ENCODE measurements at places on chromosomes 3 and 15. TPM values are rescaled to one million over a fixed set of nuclear protein-coding genes. Genes with fewer than 3 reads are reported as not detected.

SLC2A2 gene
- not detected for total RNA-seq

DNA sequence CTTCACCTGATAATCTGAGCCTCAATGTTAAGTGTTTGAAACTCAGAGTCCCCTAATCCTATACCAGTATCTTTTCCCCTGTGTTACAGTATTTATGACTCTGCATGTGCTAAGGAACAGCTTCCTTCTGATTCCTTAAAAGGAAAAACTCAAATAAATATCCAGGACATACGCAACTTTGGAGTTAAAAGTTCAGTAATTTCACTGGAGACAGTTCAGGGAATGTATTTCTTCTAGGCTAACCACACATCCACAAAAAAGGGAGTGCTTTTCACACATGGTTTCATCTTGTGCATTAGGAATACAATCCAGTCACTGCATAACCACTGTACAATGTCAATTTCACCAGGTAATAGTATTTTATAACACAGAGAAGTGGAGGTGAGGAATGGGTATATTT is 31.0 kb downstream of the PGBD4 start:
- no peak for DNase-seq

- no peak for DNase-seq
Observed at GRCh38 chr3:172260381-172260780, 187.9 kb downstream of the GHSR start.

HRH1 gene
- total RNA-seq: 11.4 TPM

ADGRG7 gene
- total RNA-seq: not detected

GRCh38 chr3:42096796-42097565 is 5.8 kb downstream of the TRAK1 start:
- DNase-seq: peak; percentile 23

PRSS50 gene
- not detected for total RNA-seq

DNA sequence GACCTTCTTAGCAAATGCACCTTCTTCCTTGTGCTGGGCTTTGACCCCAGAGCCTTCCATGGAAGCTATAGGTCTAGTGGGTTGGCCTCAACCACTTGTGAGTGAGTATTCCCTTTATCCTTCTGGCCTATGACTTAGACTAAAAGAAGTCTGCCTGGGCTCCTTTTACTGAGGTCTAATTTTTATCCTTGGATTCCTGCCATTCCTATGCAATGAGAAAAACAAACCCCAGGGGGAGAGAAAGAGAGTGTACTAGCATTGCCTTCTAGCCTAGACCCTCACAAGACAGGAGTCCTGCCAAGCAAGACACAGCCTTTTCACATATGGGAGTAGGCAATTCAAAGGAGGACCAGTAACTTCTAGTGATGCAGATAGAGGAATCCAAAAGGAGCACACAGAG is 155.4 kb downstream of the PPM1L start:
- no peak for DNase-seq

SPSB4 gene
- 0.76 TPM for total RNA-seq

GRCh38 chr15:33866101-33866737 is 102.1 kb upstream of the CHRM5 start:
- no peak for DNase-seq

SUSD5 gene
- total RNA-seq: 3.7 TPM

AADACL2 gene
- total RNA-seq: 0.10 TPM

COL6A5 gene
- not detected for total RNA-seq

DNA sequence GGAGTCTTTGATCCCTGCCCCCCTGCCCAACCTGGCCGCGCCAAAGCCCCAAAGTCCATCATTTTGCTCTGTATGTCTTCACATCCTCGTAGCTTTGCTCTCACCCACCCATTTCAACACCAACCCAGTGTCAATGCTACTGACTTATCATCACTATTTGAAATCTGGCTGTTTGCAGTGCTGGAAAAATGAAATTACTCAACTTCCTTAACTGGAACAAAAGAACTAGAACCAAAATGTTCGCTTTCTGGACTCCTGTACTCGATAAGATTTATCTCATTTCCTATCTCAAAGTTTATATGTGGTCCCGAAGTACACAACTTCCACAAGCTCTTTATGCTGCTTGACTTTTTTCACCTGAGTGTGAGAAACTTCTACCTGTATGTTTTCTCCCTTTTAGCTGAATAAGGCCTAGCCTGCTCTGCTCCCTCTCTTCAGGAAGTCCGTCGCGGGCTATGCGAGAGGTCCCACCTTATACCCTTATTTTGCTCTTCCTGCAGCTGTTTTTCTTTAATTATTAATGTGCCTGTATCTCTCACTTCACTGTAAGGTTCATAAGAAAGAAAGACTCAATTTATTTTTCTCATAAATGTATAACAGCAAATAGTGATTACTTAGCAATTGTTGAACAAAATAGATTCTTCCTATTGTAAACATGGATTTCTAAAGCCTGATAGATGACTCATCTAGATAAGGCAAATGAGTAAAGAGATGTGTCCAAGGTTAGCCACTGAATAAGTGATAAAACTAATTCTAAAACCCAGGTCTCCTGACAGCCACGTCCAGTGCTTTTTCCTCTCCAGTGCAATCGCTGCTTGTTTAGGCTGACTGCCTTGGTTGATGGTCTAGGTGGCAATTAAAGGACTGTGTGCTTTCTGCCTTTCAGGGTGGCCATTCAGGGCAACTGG is 464.1 kb upstream of the TPRG1 start:
- DNase-seq: no peak

- DNase-seq: no peak
Observed at GRCh38 chr3:39101022-39101689, 6.3 kb downstream of the GORASP1 start.

DNA sequence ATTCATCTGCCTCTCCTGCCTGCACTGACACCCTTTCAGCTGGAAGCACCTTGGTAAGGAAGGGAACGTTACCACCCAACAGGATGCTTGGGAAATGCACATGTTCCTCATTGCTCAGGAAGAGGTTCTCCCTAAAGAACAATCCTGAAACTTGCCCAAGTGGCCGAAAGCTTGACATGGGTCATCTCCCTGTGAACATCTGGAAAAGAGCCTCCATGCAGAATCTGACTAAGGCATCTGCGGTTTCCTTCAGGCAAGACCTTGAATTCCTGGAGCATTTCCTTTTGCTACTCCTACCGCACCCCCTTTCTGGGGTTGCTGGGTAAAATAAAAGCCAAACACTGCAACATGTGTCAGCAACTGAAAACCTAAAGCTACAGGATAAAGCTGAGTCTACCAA is 68.7 kb upstream of the SNRK start:
- no peak for DNase-seq

DNA sequence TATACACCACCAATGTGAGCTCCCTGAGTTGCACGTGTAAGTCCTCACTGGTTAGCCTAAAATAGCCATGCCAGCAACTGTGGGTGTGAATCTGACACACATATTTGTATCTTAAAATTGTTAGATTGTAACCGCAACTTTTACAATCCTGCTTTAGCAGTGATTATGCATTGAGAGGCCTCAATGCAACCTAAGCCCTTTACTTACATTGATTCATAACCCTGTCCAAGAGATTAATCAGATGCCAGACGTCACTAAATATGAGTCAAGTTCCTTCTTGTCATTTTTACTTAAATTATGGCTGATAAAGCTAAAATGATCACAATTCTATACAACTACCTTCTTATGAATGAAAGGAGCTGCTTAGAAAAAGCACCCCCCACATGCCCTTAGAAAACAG is 46.9 kb downstream of the IL17RD start:
- DNase-seq: no peak

DNA sequence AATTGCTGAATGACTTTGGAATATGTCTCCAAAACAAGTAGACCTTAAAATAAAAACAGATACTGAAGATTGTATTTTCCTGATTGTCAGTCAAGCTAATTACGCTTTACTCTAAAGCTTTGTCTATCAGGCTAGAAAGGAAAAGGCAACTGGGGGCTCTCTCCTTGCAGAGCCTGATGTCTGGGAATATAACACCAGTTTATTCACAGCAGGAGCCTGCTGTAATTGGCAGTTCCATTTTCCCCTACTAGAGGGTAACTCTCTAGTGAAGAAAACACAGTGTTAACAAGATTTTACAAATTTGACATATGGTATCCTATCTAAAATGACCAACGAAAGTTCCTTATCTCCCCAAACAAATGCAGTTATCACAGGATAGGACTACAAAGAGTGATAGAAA is 158.8 kb downstream of the PDZRN3 start:
- no peak for DNase-seq

DNA sequence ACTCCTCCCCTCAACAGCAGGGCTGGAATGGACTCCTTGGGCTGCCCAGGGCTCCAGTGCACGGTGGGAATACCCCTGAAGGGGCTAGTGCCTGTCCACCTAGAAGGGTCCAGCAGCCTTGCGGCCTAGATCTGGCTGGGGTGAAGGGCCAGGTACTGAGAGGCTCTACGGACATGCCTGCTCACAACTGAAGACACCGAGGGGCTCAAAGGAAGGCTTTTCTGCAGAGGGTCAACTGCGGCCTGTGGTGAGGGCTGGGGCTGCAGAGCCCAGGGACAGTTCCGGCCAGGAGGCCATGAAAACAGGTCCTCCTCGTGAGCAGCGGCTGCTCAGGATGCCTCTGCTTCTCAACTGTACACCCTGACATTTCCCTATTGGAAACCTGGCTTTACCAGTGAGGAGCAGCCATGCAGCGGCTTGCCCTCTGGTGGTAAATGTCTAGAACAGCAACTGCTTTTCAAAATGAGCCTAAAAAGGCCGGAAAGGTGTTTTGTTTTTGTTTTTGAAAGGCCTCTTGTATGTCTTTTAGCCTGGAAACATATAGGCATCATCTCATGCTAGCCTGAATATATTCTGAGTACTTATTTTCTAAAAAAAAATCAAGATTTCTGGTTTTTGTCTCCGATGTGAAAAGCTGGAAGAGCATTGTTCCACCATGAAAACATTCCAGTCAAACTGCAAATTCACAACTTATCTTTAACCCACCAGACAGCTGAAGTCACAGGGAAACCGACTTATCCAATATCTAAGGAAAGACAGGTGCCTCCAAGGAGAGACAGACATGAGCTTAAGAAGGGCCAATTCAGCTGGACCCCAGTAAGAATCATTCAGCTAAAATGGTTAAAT is 163.4 kb downstream of the KLF13 start:
- DNase-seq: peak; percentile 79

DNA sequence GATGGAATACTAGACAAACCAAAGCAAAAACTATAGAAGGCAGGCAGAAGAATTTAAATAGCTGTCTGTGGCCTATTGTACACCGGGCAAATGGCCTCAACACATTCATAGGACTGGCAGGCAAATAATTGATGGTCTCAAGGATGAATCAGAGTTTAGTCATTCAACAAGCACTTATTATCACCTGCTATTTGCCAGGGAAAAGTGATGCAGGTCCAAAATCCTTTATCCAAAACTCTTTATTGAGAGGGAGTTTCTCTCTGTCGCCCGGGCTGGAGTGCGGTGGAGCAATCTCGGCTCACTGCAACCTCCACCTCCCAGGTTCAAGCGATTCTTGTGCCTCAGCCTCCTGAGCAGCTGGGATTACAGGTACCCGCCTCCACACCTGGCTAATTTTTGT is 2.3 kb downstream of the EIF2AK4 start:
- DNase-seq: no peak
